ENCODE measurements at places on chromosomes 16 and 17.
A peak's percentile ranks its signal among the peaks of the same experiment; 100 is the strongest.

GRCh38 chr17:3002538-3003295, 60.7 kb downstream of the OR1D5 start:
- DNase-seq: no peak

DNA sequence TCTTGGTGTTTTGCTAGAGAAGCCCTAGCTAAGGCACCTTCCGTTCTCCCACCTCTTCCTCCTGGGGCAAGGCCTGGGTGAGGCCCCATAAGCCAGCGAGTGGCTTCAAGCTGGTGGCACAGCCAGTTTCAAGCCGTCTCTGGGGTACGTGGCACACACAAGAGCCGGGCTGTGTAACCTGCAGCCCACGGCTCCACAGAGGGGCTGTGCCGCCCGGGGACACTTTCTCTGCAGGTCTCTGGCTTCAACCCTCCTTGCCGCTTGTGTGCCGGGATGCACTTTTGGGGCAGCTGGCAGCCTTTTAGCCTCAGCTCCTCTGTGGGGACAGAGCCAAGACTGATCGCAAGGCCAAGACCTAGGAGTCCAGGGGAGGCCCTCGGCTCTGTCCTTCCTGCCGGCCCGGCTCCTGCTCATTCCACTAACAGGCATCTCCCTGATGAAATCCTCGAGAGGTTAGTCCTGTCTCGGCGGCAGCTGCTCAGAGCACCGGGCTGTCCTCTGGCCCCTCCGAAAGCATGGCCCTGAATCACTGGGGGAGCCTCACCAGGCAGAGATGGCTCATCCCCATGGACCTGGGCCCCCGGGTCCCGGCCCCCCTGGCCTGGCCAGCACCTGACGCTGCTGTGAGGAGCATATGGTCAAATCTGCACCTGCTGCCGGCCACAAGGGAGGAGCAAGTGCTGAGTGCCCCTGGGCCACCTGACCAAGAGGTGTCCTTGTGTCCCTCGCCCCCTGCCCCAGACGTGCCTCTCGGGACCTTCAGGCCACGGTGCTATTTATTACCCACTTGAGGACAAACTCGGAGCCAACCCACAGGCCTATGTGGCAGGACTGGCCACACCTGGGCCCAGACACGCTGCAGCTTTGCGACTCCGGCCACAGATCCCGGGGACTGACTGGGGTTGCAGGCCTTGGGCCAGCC, 98.5 kb downstream of the METRNL start:
- no peak for DNase-seq

GRCh38 chr16:56352351-56353053, 72.8 kb downstream of the AMFR start:
- no peak for DNase-seq

DNA sequence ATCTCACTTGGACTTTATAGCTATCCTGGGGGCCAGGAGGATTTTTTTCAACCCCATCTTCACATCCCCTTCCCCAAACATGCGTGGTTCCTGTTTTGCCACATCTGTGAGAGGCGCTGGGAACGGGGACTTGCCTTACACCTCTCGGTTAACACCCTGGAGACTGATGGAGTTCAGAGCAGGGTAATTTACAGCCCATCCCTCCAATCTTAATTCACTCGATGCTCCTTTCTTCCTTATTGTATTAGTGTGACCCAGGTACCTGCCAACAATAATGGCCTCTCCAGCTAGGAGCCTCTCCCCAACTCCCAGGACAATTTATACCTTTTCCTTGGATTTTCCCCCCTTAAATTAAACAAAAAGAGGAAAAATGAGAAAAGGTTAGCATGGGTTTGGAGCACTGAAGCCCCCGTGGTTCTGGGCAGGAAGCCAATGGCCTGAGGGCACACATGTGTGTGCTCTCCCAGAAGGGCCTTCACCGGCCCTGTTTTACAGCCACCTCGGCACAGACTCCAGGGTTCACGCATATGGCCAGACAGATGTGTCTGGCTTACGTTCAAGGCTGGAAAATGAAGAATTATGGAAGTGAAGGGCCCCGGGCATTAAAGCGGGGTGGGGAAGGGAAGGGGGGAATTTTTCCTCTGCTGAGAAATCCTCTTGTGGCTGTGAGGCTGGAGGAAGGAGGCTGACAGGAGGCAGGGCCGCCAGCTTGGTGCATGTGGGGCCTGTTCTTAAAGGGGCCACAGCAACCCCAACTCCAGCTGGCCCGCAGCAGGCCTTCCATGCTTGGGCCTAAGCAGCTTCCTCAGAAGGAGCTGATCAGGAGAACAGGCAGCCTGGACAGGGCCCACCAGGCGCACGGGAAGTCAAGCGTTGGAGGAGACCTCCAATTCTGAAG, 21.4 kb downstream of the HIC1 start:
- no peak for DNase-seq

- no peak for DNase-seq
Observed at GRCh38 chr17:8142887-8143580, 9.2 kb downstream of the PER1 start.

- no peak for DNase-seq
Observed at GRCh38 chr16:53971616-53972015, 267.7 kb downstream of the FTO start.

GRCh38 chr17:38994026-38994425, 26.8 kb upstream of the FBXO47 start:
- DNase-seq: no peak

GRCh38 chr16:35795361-35796029, 2336.1 kb downstream of the TP53TG3F start:
- no peak for DNase-seq

DNA sequence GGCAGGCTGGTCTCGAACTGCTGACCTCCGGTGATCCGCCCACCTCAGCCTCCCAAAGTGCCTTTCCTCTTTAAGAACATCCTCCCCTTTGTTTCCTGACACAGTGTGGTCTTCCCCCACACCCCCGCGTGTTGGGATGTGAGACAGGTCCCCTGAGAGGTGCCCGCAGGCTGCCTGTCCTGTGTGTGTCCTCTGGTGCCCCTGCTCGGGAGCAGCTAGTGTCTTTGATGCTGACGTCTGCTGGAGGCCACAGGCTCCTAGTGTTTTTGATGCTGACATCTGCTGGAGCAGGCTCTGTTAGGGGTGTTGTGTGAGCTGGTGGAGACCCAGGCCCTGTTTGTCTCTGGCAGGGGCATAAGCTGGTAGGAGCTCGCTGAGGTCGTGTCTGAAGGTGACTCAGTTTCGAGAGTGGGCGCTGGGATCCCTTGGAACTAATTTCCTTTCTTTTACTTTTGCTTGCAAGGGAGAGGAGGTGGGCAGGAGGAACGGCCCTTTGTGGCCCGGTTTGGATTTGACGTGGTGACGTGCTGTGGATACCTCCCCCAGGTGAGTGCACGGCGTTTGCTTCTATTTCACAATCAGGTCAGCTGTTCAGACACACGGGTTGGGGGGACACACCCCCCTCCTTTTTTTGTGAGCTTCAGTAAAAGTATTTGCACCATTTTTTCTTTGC, 6.0 kb downstream of the FN3KRP start:
- DNase-seq: no peak

GRCh38 chr16:26857371-26857770, 209.4 kb upstream of the C16orf82 start:
- no peak for DNase-seq

- no peak for DNase-seq
Observed at GRCh38 chr17:55167024-55167725, 97.6 kb upstream of the HLF start.

DNA sequence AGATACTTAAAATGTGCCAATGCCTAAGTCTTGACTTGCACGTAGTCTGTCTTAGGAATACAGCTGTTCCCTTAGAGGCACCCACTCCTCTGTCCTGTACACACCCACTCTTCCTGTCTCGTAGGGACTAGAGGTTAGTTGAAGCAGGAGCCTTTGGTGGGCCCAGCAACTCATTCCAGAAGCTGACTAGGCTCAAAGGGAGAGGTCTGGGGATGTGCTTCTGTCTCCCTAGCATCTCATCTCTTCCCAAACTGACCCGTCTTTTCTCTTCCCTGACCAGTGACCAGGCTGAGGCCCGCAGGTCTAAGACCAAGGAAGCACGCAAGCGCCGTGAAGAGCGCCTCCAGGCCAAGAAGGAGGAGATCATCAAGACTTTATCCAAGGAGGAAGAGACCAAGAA, 4.2 kb downstream of the RPL19 start:
- DNase-seq: no peak

DNA sequence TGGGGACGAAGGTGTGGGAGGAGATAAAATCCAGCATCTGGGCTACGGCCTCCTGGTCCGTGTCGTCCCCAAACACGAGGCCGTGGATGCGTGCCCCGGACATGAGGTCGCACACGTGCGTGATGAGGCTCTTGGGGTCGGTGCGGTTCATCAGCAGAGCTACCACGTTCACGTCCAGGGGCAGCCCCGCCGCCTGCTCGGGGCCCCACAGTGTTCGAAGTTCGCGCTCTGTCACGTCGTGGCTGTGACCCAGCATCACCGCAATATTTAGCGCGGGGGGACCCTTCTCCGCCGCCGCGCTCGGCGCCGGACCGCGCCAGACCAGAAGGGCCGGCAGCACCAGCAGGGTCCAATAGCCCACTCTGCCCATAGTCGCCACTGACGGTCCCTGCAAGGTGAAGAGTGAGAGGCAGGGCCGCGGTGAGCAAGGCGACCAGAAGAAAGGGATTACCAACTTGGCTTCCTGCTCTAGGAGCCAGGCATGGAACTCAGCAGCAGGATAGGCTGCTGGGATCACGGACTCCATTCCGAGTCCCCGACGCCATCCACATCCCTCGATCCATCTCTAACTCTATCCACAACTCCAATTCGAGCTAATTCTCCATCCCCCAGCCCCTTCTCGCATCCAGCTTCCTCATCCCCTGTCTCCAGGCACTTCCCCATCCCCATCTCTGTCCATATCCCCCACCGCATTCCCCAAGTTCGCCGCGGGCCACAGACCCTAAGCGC, 2.0 kb downstream of the GRIN2A start:
- no peak for DNase-seq

- no peak for DNase-seq
Observed at GRCh38 chr17:67285360-67285759, 40.4 kb upstream of the HELZ start.

GRCh38 chr16:88069397-88070168, 118.3 kb downstream of the BANP start:
- no peak for DNase-seq

DNA sequence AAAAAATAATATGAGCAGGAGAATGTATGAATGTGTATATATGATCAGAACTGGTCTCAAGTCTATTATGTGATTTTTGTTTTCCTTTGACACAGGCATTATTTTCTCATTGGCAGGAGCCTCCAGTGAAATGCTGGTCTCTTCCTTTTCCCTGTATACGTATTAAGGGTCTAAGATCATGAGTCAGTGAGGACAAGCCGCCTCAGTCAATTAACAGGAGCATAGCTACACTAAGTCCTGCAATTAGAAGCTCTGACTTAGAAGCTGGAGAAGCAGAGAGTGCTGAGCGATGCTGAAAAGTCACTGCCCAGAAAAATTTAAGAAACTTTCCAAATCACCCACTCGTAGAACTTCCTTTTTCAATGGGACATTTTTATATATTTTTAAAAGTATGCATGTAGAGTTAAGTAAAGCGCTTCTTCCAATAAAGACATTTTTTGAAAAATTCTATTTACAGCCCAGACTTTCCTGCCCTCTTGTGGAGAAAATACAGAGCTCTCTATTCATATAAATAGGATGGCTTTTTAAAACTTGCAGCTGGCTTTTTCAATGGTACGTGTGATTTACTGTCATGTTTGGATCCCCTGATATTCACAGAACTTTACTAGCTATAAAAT, 70.2 kb upstream of the PSMD7 start:
- no peak for DNase-seq

DNA sequence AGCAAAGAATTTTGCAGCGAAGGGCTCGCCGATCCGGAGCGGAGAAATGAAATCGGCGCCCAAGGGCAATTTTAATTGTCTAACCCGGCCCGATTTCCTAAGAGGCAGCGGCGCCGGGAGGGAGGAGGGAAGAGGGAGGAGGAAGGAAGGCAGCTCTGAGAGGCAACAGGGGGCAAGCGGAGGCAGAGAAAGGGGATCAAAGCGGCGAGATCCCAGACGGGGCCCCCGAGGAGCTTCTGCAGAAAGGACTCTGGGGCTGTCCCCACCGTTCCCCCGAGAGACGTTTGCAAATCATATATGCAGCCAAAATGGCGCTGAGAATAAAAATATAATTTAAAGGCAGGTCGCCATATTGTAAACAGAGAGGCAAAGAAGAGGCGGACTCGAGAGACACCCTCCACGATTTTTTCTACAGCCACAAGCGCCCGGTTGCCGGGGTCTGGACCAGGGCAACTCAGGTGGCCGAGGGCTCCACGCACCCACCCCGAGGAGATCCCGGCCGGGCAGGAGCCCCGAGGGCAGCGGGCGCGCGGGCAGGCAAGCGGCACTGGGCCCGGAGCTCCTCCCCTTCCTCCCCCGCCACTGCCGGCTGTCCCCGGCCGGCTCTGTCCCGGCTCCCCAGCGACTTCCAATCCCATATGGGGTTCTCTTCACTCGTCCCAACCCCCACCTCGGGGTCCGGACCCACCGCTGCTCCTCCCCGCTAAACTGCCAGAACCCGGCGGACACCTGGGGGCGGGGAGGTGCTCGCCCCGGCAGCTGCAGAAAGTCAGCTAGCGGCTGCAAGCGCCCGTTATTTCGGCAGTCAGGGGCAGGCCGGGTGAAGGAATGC, 1.9 kb downstream of the PHF12 start:
- DNase-seq: peak; percentile 36

DNA sequence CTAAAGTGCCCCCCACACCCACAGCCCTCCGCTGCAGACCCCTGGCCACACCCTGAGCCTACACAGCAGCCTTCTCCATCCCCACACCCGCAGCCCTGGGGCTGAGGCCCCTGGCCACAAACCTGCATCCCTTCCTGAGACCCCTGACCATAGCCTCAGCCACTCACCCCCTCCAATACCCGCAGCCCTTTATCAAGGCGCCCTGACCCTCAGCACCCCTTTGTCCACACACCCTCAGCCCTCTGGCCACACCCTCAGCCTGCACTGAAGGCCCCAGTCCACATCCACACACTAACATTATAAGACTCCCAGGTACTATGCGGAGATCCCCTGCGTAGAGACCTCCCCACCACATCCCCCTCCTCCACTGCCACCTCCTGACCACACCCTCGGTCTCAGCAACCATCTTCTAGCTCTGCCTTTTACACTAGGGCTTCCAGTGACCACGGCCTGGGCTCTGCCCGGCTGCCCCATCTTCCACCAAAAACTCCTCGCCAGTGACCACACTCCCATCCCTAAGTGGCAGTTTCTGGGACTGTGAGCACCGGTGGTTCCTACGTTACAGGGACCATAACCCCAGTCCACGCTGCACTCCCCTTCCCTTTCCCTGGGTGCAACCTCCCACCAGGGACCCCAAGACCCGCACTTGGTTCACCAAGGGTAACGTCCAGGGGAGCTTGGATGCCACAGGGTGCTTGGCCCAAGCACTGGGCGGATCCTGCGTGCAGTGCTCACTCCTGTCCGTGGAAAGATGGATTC, 818 bp downstream of the TPPP3 start:
- DNase-seq: no peak

GRCh38 chr16:87468550-87468949, 24.3 kb downstream of the ZCCHC14 start:
- DNase-seq: no peak

- DNase-seq: no peak
Observed at GRCh38 chr16:23856251-23856709, 20.5 kb downstream of the PRKCB start.
